Activated CD8-positive, alpha-beta memory T cell treated with anti-CD3 and anti-CD28 coated beads for 24 hours (primary cell): ENCODE measurements at places on chromosomes 3 and 15.

DNA sequence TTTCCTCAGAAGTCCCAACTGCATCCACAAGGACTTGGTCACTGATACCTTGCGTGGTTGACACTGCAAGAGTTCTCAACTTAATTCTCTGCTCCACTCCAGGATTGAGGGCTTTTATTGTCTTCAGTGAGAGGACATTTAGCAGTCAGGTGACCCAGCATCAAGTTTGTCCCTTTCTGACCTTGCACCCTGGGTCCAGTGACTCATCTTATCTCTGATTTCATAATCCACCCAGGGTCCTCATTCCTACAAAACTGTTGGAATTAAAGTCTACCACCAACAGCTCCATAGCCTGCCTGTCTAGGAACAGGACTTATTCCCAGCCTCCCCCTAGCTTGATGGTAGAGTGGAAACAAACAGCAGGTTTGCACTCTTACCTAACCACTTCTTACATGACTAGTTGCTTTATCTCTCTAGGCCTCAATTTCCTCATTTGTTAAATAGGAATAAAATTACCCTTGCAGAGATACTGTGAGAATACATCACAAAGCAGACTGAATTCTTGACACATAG, 151.3 kb upstream of the LPP start:
- no peak for DNase-seq

GRCh38 chr3:9468460-9468859, 71.0 kb downstream of the SETD5 start:
- no peak for DNase-seq

DNA sequence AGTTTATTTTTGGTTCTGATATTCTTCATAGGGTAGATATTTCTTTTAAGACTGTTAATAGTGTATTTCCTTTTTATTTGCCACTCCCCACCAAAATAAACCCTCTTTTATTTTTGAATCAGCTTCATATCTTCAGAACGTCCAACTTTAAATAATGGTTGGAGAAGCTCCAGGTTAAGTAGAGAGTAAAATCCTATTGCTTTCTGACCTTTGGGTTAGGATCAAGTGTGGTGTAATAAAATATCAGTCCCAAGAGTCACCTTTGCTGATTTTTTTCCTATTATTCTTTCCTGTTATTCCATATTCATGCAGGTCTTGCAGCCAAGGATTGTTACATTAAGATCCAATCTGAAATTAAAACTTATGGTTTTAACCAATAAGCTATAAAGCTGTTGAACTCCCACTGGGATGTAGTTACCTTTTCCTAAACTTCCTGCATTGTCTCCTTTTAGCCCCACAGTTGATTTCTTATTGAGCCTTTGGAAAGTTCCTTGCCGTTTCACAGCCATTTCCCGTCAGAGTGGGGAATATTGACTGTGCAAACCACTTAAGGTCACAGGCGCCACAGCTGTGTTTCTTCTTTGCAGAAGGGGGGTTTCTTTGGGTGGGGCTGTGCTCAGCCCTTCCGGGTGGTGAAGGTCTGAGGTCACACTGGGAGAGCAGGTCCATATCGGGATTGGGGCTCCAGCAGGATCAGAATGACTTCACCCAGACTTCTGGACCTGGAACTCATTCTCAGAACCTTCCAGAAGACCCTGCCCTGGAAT, 287.3 kb upstream of the CTDSPL start:
- no peak for DNase-seq

GRCh38 chr15:67322481-67322880, 67.9 kb downstream of the IQCH start:
- no peak for DNase-seq

- DNase-seq, result no peak
Measured at GRCh38 chr15:83164771-83165404, 42.7 kb downstream of the HDGFL3 start.

GRCh38 chr3:136931606-136932005, 26.2 kb upstream of the IL20RB start:
- DNase-seq, result no peak

DNA sequence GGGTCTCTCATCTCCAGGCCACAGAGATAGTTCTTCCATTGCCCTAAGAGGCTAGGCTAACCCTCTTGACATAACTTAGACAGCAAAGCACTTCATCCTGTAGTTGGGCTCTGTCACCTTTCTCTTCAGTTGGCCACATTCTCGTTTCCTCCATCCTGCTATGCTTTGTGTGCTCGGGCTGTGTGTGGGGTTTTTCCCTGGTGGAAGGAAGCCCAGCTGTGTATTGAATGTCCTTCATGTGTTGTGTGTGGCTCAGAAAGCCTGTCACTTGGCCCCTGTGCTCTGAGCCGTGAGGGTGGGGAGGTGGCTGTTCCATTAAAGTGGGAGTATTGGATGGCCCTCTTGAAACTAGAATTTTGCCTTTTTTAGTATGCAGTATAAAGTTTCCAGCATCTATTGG, 8.8 kb upstream of the EXOG start:
- no peak for DNase-seq

- no peak for DNase-seq
Measured at GRCh38 chr3:20760981-20761380, 575.0 kb upstream of the SGO1 start.

DNA sequence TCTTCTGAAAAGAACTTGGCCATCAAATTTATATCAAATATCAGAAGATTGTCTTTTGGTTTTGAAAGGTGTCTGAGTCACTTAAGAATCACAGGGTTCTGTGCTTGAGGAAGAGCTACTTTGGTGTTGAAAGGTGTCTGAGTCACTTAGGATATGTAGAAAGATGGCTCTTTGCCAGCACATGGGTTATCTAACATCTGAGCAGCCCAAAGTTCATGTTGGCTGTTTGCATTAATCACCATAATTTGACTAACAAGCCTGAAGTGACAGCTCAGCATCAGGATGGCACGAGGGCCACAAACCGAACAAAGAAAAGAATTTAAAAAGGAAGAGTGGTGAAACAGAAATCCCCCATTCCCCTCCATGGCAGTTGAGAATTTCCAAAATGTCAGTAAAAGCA, 190.5 kb upstream of the CMC1 start:
- peak; percentile 62 for DNase-seq

DNA sequence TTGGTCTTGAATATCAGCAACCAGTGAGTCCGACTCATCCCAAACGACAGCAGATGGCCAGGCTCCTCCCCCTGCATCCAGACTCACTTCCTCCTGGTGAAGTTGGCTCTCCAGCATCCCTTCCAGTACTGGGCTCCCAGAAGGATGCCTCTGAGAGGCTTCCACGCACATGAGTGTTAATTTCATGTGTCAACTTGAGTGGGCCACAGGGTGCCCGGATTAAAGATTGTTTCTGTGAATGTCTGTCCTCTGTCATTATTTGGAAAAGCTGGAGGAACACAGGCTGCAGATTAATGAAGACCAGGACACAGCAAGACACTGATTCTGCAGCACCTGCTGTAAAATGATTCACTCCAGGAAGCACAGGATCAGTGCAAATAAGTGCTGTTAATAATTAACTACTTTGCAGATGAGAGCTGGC, 99.8 kb downstream of the ATP10A start:
- no peak for DNase-seq

DNA sequence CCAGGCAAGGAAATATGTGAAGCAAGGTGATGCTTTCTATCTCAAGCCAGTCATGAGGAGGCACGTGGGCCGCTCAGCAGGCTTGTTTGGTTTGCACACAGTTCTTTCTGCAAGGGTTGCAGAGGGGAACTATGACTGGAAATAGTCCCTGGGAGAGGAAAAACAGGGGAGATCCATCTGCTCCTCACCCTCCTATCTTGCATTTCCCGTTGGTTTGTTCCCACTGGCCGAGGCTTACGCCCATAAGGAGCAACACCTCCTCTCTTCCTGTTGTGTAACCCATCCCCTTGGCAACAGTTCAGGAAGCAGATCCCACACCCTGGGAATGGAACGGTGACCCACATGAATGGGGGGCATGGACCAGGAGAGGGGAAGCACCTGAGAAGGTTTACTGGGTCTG, 72.1 kb upstream of the MAGI1 start:
- no peak for DNase-seq

DNA sequence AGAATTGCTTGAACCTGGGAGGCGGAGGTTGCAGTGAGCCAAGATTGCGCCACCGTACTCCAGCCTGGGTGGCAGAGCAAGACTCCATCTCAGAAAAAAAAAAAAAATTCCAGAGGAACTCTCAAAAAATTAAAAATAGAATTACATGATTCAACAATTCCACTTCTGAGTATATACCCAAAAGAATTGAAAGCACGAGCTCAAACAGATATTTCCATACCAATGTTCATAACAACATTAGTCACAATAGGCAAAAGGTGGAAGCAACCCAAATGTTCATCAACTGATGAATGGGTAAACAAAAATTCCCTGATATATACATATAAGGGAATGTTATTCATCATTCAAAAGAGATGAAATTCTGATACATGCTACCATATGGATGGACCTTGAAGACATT, 16.9 kb upstream of the MORF4L1 start:
- no peak for DNase-seq

DNA sequence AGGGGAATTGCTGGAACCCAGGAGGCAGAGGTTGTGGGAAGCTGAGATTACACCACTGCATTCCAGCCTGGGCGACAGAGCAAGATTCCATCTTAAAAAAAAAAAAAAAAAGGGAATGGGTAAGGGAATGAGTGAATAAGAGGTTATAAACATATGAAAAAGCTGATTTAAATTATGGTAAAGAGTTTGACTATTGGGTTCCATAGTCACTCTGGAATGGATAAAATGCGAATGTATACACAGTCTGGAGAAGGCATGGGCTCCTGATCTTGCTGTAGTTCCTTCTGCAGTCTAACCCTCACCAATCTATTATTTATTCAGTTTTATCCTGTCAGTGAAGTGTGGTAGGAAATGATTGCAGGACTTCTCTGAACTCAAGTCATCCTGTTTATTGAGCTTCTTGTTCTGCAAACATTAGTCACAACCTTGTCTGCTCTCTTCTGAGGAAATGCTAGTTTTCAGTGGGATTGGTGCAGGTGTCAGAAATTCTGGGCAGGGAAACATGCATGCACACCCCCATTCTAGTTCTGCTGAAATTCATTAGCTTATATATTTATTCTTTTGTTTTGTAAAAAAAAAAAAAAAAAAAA, 190.9 kb upstream of the CFAP20DC start:
- no peak for DNase-seq

GRCh38 chr3:15531346-15531745, 9.8 kb upstream of the COLQ start:
- no peak for DNase-seq

DNA sequence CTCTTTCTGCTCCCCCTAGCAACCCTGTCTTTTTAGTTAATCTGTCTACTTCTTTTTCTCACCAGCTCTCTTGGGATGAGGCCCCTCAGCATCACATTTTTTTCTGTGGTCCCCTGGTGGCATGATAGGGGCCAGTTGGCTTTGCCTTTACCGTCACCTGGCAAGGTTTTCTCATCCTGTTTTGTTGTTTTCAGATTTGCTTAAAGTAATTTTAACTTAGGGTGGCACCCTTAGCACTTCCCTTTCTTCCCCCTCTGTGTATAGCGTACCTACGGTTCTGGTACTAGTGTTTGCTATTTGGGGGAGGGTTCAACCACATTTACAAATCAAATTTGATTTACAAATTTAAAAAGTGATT, 35.6 kb downstream of the PDCD6IP start:
- no peak for DNase-seq

DNA sequence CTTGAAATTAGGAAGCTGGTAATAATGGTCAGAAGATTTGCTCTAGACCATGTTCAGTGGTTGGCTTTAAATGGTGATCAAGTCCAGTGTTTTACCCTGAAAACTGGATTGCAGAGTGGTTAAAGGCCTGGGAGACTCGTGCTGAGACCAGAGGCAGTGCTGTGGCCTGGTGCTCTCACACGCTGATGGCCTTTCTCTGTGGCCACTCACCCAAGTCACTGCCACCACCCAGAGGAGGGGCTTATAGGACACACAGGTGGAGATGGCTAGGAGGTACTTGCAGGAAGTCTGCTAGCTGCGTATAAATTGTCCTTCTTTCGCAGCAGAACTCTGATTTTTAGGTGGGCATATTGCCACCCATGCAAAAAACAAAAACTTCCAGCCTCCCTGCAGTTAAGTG, 6.2 kb upstream of the EHD4 start:
- DNase-seq, result peak; percentile 48

GRCh38 chr3:33047842-33048834, 48.8 kb downstream of the GLB1 start:
- no peak for DNase-seq

DNA sequence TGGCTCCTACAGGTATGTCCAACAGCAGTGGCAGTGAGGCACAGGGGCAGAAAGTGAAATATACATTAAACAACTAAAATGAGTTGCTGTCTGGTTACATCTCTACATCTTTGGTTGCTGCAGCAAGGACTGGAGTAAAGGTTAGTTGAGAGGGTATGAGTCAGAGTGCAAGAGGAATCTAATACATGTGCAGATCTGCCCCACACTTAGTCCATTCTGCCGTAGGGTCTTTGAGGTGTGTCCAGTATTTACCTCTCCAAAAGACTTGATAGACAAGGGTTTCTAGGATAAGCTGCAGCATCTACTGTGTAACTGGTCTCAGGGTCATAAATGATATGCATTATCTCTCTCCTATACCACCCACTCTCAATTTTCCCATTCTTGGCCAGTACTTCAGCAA, 6.2 kb upstream of the NEDD4 start:
- DNase-seq, result no peak

GRCh38 chr15:62566248-62566647, 401.2 kb upstream of the C2CD4B start:
- no peak for DNase-seq

DNA sequence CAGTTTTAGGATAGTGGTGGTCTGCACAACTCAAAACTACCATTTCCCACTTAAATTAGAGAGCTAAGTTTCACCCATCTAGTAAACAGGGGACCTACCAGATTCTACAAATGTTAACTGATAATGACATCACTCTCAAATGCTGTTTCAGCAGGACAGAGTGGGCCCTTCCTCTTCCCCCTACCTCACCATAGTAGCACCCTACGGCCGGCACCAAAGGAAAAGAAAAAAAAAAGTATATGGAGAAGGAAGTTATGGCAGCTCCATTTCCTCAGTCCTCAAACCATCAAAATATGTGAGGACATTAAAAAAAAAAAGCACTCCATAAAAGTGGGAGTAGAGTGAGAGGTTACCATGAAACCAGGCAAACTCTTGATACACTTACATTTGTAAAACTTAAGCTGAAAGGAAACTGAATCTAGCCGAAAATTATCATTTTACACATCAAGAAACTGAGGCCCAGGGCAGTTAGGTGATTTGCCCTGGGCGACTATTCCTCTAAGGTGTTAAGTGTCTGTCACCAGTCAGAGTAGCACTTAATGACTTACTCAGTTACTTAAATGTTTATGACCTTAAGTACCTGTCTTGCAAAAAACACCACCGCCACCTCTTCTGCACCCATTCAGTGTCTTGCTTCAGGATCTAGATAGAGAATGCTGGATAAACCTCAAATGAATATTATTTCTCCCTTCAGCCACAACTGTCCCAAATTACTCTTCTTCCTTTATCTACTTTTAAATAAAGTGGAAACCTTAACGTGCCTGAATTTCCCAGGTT, 2.7 kb downstream of the MSL2 start:
- no peak for DNase-seq

- no peak for DNase-seq
Measured at GRCh38 chr3:82261013-82261412, 499.6 kb upstream of the GBE1 start.
